Tibial artery (tissue), 4 donors: ENCODE measurements at places on chromosomes 7 and 10.

DNA sequence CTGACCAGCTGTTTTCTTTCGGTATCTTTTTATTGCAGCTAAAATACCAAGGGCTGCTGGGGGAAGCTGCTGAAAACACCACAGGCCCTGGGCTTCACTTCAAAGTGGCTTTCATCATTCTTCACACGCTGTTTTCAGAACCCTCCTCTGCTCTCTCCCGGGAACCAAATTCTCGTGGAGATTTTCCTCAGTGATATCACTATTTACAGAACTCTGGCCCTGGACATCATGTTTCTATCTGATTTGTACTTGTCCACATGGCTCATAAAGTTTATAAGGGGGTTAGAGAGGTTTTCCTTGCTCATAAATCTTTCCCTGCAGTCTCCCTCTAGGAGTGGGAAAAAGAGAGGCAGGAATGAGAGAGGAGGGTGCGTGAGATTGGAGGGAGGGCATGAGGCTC lies 177.4 kb upstream of the NPVF start:
- no peak for DNase-seq

GRCh38 chr7:97002555-97003261 lies 2.6 kb upstream of the DLX6 start:
- DNase-seq = no peak

DNA sequence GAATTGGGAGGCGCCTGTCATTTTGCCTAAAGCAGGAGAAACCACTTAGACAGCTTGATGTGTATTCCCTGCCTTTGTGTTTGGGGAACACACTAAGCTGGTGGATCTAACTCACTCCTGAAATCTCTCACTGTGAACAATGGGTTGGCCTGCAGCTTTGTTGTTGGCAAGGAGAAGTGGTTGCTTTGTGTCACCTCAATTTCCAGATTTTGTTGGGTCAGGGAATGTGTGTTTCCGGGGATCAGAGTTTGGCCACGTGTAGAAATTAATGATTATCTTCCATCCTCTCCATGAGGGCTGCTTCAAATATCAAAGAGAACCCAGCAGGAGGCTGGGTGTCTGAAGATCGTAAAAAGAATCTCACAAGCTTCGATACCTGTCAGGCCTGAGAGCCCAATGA lies 27.8 kb downstream of the A1CF start:
- DNase-seq = no peak

DNA sequence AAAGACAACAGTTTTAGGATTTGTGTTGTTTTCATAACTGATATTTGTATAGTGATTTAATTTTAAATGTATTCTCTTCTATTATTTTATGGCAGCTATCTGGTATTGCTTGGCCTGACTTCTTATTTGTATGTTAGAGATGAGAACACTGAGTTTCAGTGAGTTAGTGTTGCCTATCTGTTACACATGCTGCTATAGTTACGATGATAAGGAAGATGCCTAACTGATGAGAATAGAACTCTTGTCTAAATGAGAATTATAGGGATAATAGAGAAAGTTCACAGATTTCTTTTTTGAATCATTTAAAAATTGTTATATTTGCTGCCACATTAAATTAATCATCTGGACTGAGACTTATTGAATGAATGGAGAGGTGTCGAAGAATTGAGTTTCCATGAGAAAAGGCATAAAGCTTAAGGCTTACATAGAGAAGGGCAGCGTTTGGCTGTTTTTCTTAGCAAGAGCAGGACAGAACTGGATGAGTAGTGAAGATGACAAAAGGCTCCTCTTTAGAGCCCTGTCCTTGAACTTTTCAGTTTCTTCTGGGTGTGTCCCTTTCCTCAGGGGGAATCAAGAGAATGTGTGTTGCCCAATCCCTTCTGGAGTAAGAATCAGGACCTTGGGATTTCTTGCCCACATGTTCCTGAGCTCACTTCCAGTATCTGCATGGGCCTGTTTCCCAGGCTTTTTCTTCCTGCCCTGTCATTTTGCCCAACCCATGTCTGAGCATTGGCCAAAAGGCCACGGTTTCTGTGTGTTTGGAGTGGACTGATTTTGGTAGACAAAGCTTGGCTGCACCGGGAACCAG lies 195.6 kb upstream of the CSTF2T start:
- peak; percentile 85 for DNase-seq

DNA sequence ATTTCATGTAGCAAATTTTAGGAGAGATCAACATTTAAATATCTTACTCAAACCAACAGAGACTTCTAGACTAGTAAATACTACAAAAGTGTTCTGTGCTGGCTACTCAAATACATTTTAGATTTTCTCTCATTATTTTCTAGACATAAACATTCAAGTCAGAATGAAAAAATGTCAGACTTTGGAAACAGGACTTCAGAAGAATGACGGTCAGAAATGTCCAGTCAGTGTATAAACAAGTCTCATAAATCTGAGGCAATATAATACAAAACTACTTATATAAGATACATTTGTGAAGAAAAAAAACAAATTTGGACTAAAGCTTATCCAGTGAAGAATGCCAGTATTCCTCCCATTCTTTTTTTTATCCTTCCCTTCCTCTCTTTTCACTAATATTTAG lies 25.9 kb downstream of the RNLS start:
- DNase-seq = no peak

- DNase-seq = no peak
These were observed 97.2 kb downstream of the SLC25A13 start for GRCh38 chr7:96224685-96225084.

DNA sequence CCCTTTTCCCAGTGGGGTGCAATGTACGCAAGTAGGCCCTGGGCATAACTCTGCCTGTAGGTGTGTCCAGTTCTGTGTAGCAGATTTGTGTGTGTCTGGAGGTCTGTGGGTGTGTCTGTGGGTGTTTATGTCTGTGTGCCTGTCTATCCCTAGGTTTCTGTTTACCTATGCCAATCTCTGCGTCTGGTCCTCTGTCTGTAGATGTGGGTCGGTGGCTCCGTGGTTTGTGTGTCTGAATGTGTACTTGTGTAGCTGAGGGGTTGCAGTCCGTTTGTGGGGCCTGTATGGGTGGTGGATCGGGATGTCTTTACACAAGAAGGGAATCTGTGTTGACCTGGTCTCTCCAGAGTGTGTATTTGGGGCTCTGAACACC lies 932 bp downstream of the NYAP1 start:
- DNase-seq = no peak

GRCh38 chr10:69692891-69693290 lies 62.8 kb downstream of the FAM241B start:
- DNase-seq = no peak

DNA sequence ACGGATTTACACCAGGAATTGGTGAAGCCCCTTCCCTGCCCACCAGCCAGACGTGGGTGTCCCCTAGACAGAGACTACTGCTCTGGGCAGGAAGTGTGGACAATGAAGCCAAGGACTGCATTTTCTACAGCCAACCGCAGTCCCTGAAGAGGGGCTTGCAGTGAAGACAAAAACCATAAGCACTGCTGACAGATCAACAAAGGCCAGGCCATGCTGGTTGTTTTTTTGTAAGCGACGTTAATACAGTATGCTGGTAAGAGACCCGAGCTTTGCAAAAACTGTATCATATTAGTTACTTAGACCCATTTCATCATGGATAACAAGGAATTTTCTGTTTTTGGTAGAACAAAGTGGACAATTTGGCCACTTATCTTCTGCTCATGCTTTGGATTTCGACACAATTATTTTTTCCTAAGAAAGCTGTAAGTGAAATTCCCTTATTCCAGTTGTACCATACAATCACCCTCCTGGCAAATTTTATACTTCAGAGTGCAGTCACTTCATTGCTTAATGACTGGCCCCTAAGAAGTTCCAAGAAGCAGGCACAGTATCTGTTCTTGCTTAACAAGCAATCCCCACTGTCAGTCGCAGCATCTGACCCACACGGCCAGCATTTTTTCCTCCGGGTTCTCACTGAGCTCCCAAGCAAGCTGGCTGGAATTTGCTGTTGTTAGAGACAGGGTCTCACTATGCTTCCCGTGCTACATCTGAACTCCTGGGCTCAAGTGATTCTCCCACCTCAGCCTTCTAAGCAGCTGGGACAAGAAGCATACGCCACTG lies 163.5 kb downstream of the PARD3 start:
- no peak for DNase-seq

GRCh38 chr10:4334871-4335270 lies 491.1 kb upstream of the AKR1E2 start:
- no peak for DNase-seq

- DNase-seq = no peak
These were observed 25.8 kb downstream of the MAPK8 start for GRCh38 chr10:48332166-48332870.

DNA sequence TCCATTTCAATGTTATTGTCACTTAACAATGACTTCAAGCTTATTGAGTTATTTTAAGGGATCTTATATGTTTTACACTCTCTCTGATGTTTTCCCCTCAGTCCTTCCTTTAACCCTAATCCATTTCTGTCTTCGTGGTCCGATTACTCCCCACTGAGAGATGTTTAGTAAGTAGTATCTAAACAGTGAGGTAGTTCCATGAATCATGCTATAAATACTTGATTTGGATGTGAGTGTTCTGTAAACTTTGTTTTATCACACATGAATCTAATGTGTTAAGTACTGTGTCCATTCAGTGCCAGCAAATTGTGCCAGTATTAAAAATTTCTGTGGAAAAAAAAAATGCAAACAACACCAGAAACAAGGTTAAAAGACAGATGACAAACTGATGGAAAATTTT lies 18.6 kb downstream of the RPP30 start:
- no peak for DNase-seq

- DNase-seq = no peak
These were observed 1082.9 kb downstream of the LRMDA start for GRCh38 chr10:76514321-76514720.

DNA sequence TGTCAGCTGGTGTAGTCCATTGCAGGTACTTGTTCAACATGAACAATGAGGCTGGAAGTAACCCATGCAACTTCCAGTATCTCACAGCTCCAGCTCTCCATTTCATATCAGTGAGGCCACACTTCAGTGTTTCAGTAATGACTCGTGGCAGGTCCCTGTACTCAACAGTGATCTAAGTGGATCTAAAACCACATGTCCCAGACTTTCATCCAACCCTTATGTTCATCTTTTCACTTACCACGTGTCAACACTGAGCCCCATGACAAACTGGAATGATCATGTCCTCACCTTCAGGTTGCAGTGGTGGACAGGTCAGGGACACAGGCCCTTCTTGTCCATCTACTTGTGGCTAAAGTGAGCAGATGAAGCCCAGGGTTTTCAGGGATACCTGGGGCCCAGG lies 155.0 kb upstream of the GRB10 start:
- DNase-seq = no peak

GRCh38 chr7:137994216-137994615 lies 7.7 kb downstream of the CREB3L2 start:
- DNase-seq = no peak

- DNase-seq = no peak
These were observed 318.3 kb downstream of the NXPH1 start for GRCh38 chr7:8751557-8752231.

GRCh38 chr7:22123139-22123538 lies 177.4 kb upstream of the CDCA7L start:
- no peak for DNase-seq

- DNase-seq = no peak
These were observed 21.2 kb downstream of the CEP41 start for GRCh38 chr7:130419658-130420057.

DNA sequence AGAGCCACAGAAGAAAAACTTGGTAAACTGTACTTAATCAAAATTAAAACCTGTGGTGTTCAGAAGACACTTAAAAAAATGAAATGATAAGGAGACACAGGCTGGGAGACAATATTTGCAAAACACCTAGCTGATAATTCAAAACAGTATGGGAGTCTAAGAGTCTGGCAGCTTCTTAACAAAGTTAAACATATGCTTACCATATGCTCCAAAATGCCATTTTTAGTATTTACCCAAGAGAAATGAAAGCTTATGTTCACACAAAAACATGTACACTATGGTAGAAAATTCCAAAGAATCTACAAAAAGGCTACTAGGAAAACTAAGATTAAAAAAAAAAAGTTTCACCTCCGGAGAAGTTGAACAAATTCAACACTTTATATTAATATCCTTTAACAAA lies 48.6 kb downstream of the ITGB1 start:
- DNase-seq = no peak

GRCh38 chr10:1658658-1659057 lies 78.7 kb downstream of the ADARB2 start:
- DNase-seq = peak; percentile 9

DNA sequence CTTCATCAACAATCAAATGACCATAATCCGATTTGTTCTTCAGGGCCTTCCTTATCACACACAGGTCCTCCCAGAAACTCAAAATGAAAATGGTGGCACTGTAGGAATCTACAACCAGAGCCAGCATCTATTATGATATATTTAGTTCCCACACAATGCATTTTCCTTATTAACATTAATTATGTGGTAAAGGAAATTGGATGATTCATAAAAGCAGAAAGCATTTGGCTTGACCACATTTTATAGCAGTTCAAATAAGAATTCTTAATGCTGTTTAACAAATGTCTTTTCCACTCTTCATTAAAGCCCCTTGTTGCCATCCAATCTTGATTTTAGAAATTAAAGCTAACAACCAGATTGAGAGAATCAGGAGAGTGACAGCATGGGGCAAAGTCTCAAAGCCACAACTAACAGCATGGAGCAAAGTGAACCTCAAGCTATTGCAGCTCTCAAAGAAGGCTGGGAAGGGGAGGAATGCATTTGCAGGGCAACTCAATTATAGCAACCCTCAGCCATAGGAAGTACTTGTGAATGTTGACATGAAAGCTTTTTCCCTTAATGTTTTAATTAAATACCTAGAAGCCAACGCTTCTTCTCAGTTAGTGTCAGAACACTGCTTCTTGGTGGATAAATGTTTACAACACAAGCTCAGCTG lies 549.1 kb downstream of the NXPH1 start:
- no peak for DNase-seq

GRCh38 chr10:14499601-14499904 lies 168.8 kb upstream of the FRMD4A start:
- no peak for DNase-seq

DNA sequence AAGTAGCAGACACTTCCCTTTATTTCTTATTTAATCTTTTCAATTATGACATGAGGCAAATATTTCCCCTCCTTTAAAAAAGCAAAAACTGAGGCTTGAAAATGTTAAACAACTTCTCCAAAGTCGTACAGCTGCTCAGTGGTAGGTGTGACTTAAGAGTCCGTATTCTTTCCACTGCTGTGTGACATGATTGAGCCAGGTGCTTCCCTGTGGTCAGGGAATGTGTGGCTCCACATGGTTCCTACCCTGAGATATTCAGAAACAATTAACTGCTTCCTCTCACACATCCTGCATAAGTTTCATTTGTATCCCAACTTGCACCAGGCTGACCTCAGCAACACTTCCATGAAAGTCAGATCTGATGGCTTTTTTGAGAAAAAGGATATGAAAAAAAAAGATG lies 13.6 kb downstream of the OPALIN start:
- DNase-seq = no peak

DNA sequence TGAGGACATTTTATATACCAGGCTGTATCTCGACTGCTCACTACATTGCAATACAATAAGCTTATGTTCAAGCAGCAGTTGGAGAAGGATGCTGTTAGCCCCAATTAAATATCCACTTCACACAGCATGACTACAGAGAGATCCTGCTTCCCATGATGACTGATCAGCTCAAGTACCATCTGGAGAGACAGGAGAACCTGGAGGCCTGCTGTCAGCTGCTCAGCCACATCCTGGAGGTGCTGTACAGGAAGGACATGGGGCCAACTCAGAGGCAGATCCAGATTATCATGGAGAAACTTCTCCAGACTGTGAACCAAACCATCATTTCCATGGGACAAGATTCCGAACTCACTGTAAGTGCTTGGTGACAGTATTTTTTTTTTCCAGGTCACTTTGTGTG lies 22.5 kb downstream of the RNF133 start:
- DNase-seq = no peak

- DNase-seq = no peak
These were observed 479.8 kb upstream of the SEMA3A start for GRCh38 chr7:84674236-84674913.
